DMS79 (cell line): ENCODE measurements at places on chromosomes 2 and 18.
A peak's percentile ranks its signal among the peaks of the same experiment; 100 is the strongest.

GRCh38 chr2:158637357-158637756, 157.8 kb upstream of the DAPL1 start:
- DNase-seq = no peak

GRCh38 chr18:54223568-54224241, 764 bp downstream of the MBD2 start:
- DNase-seq = peak; percentile 29

DNA sequence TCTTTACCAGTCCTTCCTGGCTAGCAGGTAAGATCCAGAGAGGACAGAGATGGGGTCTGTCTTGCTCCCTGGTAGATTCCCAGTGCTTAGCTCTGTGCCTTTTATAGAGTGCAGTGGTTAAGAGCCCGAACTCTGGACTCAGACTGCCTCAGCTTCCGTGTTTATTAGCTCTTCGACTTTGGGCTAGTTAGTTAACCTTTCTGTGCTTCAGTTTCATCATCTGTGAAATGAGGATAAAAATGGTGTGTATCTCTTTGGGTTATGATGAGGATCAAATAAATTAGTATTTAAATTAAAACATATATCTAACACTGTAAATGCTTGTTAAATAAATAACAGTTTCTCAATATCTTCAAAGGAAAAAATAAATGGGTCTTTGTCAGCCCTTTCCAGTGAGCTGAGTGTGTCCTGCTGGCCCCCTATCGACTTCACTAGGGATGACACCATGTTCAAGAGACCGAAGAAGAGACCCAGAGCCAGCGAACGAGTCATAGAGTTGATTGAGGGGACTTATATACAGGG, 38.2 kb downstream of the CERS6 start:
- DNase-seq = no peak

DNA sequence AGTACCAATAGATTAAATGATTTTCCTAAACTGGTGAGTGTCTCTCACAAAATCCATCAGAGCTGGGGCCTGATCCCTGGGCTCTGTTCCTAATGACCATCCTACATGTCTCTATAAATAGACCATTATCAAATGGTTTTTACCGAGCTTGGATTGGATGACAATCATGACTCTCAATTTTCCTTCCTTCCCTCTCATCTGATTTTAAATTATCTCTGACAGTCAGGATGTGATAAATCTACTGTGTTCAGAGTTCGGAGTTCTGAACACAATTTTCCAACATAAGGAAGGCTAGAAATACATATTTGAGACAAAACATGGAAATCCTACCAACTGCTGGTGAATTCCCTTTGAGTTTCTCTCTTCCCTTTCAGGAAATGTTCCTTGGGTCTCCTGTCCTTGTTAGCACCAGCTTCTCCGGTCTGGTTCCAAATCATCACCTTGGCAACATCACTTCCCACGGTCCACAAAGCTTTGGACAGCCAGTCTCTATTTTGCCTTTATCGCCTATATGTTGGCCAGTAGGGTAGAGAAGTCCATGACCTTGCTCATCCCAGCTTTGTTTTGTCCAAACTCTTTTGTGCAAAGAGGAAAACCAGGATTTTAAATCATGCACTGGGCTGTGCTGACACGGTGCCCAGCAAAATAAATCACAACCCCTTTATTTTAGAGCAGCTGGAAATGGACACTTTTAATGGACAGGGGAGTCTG, 139.6 kb upstream of the ITGA6 start:
- no peak for DNase-seq

GRCh38 chr18:67300498-67300897, 216.0 kb downstream of the DSEL start:
- no peak for DNase-seq

GRCh38 chr18:48817021-48817461, 133.7 kb downstream of the SMAD7 start:
- DNase-seq = no peak

DNA sequence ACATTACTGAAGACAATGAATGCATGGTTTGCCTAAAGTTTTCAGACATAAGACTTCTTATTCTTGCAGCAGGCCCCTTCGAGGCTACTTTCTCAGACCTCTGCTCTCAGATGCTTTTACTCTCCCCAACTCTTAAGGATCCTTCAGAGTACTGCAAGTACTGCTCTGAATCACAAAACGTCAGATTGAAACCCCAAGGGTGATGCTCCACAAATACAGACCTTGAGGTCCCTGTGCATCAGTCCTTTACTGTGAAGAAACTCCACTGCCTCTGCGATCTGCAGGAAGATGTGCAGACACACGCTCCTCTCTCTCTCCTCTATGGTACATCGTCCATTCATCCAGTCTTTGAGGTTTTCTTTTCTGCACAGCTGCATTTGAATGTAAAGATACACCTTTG, 52.8 kb downstream of the EIF2AK3 start:
- no peak for DNase-seq

- no peak for DNase-seq
These were observed 662.9 kb downstream of the IRS1 start for GRCh38 chr2:226136739-226137138.

DNA sequence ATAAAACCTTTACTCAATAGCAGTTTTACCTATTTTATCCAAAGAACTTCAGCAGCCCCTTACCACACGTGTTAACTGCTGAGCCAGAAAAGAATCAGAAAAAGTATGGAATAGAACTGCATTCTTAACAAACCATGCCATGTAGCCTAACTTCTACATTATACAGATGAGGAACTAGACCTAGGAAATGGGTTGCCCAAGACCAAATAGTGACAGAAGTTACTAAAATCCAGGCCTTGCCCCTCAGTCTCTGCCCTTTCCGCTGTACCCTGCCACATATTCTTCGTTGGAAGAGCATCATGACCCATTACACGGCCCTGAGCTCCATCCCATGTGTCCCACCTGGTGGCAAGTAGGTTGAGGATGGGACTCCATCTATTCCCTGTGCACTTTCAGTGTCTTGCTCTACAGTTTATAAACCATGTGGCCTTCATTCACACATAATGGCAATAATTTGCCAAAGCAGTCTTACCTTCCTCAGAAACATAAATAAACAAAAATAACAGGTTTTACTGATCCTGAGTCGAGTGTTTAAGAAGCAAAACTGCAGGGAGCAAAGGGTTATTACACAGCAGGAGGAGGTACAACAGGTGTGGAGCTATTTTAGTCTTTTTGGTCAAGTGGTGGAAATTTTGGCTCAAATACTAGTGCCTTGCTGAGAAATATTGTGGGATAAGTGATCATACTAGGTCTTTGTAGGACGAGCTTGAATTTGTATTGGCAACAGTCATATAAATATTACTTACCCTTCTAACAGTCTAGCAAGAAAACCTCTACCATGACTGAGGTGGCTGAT, 46.5 kb downstream of the HNRNPLL start:
- DNase-seq = no peak

GRCh38 chr2:200258881-200259576, 47.5 kb upstream of the SPATS2L start:
- peak; percentile 49 for DNase-seq

GRCh38 chr2:219713110-219713509, 85.7 kb downstream of the SLC4A3 start:
- DNase-seq = no peak

DNA sequence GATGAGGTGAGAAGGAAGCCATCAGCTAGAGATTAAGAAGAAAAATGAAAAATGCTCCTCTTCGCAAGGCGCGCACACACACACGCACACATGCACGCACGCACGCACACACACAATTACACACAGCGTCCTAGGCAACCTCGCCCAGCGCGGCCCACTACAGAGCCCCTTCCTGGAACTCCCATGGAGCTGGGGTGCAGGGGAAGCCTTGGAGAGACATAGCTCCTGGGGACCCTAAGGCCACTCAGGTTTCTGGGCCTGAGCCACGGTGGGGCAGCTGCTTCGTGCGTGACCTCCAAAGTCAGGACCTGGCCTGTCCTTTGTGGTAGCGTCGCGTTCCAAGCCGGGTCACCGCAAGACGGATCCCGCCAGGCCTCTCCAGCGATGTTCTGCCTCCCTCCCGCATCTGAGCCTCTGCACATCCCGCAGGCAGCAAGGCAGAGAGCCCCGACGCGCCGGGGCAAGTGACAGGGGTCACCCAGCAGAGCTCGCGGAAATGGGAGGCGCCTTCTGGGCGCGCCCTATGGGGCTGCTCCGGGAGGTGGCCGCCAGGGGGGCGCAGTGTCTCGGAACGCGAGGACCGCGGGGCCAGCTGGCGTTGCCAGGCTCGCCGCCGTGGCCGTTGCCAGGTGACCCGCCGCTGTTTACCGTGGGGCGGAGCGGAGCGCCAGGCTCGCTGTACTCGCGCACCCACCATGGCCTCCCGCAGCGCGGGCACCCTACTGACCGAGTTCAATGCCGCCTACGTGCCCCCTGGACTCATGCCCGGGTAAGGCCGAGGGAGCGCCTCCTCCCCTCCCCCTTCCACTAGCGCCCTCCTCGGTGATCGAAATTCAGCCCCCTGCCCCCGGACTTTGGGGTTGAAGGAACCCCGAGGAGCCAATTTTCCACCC, 79.0 kb downstream of the CIB4 start:
- peak; percentile 37 for DNase-seq

DNA sequence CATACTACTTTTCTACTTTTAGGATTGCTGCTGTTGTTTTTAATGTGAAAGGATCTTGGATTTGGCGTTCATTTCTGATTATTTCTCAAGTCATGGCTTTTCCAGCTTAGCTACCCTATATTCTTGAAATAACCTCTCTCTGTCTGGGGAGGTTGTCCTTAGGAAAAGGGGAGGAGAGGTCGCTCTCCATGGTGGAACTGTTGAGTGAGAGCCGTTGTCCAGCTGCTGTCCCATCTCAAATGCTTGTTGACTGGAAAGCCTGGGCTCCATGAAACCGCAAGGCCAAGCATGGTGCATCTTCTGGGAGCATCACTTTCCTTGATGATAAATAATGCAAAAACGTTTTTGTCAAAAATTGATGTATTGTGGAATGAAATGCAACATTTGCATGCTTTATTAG, 479.1 kb upstream of the RAB12 start:
- DNase-seq = no peak

- no peak for DNase-seq
These were observed 64.7 kb upstream of the KLF7 start for GRCh38 chr2:207230261-207231105.

DNA sequence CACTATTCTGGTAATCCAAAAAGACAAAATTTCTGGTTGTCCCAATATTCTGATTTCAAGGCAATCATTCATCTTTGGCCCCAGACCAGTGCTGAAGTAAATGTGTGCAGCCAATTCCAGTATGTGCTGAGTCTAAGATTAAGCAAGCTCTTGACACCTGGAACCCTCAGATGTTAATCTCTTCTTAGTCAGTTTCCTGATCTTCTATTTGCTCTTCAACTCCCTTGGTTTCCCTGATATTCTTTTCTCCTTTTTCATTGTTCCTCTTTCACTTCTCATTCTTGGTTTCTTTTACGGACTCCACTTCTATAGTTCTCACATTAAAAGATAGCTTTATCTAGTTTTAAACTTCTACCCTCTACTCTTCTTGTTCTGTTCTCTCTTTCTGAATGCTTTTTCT, 445.7 kb upstream of the FANCL start:
- no peak for DNase-seq

DNA sequence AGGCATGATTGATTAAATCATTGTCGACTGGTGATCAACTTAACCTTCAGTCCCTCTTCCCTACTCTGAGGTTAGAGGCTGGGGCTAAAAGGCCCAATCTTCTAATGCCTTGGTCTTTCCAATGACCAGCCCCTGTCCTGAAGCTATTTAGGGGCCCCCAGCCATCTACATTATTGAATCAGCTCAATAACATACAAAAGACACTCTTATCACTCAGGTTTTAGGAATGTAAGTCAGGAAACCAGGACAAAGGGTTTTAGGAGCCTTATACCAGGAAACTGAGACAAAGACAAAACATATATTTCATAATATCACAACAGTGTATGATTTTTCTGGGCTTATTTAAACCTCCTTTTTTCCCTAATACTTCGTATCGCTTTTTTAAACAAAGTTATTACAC, 198.6 kb downstream of the RNF152 start:
- DNase-seq = no peak

DNA sequence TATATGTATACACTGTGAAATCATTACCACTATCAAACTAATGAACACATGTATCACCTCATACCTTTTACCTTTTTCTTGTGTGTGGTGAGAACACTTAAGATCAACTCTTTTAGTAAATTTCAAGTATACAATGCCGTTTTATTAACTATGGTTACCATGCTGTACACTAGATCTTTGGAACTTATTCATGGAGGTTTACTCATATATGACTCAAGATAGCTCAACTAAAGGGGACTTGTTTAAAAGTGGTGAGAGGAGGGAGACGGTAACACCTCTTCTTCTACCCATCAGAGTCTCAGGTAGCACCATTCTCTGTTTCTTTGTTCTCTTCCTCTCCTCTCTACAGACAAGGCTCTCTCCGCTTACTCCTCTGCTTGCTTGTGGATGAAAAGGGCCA, 36.1 kb upstream of the TMEM178A start:
- DNase-seq = no peak

GRCh38 chr18:60197671-60198462, 174.7 kb downstream of the MC4R start:
- DNase-seq = no peak

DNA sequence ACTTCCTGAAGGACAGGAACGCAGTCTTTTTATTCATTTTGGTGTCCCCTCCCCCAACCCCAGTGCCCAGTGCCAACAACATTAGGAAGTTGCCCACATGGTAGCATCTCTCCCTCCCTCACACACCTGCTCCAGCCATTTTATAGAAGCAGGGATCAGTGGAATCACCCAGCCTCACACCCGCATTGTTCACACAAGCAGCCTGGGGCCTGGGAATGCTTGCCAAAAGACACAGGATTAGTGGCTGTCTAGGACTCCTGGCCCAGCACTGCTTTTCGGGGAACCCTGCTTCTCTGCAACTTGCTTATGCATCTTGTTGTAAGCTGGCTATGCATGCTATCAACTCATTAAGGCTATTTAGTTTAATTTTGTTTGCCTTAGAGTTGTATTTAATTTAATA, 17.9 kb downstream of the TMEM37 start:
- DNase-seq = no peak

- DNase-seq = no peak
These were observed 9.9 kb downstream of the GLI2 start for GRCh38 chr2:120745420-120746111.

GRCh38 chr18:572091-572830, 7.9 kb upstream of the CETN1 start:
- DNase-seq = no peak

DNA sequence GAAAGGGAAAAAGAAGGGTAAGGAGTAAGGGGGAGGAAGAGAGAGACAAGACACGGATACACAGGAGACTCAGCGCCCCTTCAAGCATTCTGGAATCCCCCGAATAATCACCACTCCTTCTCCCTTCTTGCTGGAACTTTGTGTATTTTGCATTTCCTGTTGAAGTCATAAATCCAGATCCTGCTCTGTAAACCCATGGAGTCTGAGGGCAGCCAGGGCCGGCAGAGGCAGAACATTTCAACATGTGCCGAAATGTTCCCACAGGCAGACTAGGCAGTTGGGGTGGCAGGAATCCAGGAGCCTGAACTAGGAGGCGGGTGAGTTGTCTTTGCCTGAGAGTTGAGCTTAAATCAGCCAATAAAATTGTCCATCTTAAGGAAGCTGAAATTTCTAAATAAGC, 193.1 kb downstream of the SH3RF3 start:
- no peak for DNase-seq

- DNase-seq = no peak
These were observed 9.0 kb downstream of the PMAIP1 start for GRCh38 chr18:59908799-59909198.
